Activated T-cell treated with anti-CD3 and anti-CD28 coated beads, Interleukin-2, amount 50 U/mL, for 48 hours (primary cell): ENCODE measurements at places on chromosomes 6 and 20.

- DNase-seq = no peak
These were observed 230.0 kb upstream of the BTBD3 start for GRCh38 chr20:11687546-11688292.

DNA sequence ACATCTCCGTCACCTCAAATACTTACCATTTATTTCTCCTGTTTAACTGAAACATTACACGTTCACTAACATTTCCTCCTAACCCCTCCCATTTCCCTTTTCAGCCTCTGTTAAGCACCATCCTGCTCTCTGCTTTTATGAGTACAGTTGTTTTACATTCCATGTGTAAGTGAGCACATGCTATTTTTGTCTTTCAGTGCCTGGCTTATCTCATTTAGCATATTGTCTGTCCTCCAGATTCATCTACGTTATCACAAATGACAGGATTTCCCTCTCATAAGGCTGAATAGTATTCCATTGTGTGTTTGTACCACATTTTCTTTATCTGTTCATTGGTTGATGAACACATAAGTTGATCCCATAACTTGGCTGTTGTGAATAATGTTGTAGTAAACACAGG, 22.7 kb downstream of the TAF11 start:
- DNase-seq = no peak

GRCh38 chr20:53768329-53768728, 174.7 kb upstream of the ZNF217 start:
- no peak for DNase-seq

GRCh38 chr6:83976871-83977270, 56.7 kb upstream of the MRAP2 start:
- no peak for DNase-seq

GRCh38 chr20:2103461-2104153, 2.0 kb downstream of the STK35 start:
- no peak for DNase-seq

- DNase-seq = no peak
These were observed 73.1 kb downstream of the QKI start for GRCh38 chr6:163487606-163488005.

DNA sequence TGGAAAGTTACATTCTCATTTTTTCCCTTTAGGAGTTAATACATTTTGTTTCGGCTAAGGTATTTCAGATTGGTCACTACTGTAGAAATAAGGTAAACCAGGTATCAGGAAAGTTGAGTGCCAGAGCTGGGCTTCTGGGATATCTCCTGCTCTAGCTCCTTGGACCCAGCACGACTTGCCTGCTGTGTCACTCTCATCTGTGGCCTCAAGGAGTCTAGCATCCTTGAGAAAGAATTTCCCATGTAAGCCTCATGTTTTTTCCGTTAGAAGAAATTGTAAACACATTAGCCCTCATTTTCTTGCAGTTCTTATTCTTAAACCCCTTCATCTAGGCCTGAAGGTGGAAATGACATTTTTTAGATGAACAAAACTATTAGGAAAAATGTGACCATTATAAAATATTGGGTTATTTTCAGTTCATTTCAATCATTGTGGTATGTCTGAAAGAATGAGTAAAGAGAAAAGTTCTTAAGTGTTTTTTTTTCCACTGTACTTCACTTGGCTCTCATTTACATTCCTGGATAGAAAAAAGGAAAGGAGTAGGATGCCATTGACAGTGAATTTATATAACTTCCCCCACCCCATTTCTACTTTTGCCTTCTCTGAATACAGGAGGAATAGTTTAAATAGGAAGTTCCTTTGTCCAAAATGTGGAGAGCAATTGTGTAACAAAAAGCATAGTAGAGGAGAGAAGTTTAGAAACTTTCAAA, 46.7 kb downstream of the CD2AP start:
- no peak for DNase-seq

GRCh38 chr6:37794825-37795224, 24.7 kb upstream of the ZFAND3 start:
- no peak for DNase-seq

DNA sequence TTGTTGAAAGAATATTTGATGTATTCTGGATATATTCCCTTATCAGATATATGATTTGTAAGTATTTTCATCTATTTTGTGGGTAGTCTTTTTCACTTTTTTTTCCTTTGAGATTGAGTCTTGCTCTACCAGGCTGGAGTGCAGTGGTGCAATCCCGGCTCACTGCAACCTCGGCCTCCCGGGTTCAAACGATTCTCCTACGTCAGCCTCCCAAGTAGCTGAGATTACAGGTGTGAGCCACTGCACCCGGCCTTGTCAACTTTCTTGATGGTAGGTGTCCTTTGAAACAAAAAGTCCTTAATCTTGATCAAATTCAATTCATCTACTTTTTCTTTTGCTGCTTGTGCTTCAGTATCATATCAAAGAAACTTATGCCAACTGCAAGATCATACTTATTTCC, 297.2 kb upstream of the NRSN1 start:
- DNase-seq = no peak

DNA sequence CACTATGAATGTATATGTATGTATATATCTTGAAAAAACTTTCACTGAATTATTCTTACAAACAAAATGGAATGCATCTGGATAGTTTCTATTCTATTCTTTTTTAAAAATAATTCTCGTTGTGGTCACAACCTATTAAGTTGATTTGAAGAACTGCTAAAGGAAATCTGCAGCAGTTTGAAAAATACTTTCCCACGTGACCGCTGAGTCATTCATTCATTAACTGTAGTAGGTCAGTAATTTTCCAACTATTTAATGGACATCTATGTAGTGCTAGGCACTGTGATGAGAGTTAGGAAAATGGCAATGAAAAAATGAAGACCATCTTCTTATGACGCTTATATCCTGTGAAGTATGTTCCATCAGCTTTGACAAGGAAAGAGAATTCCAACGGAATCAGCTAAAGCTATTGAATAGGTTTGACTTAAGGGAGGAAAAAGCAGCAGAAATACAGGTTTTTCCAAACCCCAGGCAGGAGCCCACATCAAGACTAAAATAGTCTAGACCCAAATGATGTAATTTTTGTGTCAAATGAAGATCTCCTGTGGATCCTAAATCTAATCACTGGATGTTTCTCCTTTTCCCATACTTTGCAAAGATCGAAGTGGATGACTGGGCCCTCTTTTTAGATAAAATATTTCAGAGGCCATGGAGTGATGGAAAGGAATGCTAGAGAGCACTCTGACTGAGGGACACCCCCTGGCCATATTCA, 4.1 kb upstream of the EFHC1 start:
- DNase-seq = no peak

- DNase-seq = no peak
These were observed 7.9 kb downstream of the NUDT3 start for GRCh38 chr6:34384321-34385153.

GRCh38 chr6:110529907-110530306, 53.5 kb upstream of the SLC22A16 start:
- no peak for DNase-seq

GRCh38 chr6:11212664-11213063, 19.8 kb downstream of the NEDD9 start:
- DNase-seq = no peak

DNA sequence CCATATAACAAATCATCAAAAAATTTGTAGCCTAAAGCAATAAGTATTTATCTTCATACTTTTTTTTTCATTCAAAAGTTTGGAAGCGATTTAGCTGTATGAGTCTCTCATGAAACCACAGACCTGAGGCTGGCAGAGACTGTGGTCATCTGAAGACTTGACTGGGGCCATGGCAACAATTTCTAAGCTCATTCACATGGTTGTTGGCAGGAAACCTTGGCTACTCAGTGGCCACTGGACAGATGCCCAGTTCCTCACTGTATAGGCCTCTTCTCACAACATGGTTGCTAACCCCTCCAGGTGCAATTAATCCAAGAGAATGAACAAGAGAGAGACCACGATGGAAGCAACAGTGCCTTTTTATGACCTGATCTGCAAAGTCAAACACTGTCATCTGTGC, 235.9 kb downstream of the BTBD3 start:
- DNase-seq = no peak

DNA sequence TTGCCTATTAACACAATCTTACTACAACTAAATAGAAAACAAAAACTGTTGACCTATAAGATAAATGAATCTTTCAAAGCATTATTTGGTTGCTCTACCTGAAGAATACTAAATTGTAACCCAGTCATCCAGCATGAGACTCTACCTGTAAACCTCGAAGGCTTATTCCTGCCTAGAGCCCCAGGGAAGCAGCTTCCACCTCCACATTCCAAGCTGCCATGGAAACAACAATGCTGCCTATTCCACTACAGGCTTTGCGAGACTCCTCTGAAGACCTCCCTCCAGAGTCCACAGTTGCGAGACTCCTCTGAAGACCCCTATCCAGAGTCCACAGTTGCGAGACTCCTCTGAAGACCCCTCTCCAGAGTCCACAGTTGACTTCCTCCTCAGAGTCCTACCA, 15.7 kb downstream of the GMDS start:
- no peak for DNase-seq

GRCh38 chr6:84547341-84547801, 217.0 kb downstream of the TBX18 start:
- no peak for DNase-seq

GRCh38 chr6:13278164-13278563, 50.2 kb downstream of the TBC1D7 start:
- no peak for DNase-seq

DNA sequence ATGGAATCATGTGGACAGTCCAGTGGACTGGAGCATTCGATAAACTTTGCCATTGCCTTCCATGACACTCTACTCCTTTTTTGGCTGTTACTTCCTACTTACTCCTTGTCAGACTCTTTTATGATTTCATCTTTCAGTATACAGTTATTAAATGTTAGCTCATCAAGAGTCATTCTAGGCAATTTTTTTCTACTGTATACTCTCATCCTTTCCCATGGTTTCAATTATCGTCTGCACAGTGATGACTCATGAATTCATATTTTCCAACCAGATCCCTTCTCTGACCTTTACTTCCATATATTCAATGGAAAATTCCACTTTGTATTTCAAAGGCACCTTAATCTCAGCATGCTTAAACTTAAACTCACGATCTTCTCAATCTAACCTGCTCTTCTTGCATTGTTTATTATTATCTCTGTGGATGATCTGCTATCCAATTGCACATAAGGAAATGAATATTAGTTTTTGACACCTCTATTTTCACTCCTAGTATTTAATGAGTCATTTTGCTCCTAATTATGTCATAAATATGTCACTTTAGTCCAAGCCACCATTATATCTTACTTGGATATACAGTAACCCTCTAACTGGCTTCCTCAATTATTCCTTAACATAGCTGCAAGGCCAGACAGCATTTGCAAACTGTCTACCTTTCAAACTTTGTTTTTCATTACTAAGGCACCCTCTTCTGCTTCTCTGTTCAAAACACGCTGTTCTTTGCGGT, 427.5 kb downstream of the PHF3 start:
- DNase-seq = no peak

DNA sequence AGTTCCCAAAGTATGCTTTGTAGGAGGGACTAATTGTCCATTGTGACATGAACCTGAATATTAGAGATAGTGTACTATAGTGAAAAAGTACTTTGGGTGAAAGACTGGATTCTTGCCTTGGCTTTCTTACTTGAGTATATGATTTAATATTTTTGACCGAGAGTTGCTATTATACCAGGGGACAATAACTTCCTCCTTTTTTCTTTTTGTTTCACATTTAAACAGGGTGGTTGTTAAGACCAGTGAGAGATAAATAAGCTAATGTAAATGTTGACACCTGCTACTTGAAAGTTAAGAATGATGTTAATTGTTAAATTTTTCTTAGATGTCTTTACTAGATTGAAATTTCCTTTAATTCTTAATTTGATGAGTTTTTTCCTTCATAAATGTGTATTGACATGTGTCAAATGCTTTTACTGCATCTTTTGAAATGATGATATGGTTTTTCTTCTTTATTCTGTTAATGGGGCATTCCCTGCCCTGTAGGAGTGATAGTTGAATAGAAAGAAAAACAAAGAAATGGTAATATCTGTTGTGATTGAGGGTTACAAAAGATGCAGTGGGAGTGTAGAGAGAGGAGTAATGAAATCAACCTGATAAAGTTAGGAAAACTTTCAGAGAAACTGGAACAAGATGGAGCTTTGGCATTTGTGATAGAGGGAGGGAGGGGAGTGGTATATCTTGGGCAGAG, 48.4 kb downstream of the ZFAND3 start:
- DNase-seq = no peak

DNA sequence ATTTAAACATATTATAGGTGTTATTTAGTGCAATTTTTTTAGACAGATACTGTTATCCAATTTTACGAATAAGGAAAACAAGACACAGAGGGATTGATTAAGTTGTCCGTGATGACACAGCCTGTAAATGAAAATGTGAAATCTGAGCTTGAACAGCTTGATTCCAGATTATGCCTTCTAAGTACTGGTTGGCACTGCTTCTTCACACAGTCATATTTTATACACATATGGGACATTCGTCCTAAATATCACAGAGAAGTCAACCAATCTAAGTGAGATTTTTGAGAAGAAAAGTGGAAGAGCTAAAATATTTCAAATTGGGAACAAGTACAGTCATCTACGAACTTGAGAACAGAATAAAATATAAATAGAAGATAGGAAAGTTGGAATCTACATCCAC, 756.3 kb downstream of the BCKDHB start:
- no peak for DNase-seq

GRCh38 chr6:91267246-91267645, 680.4 kb upstream of the MAP3K7 start:
- DNase-seq = no peak

GRCh38 chr6:31624070-31624469, 3.6 kb downstream of the PRRC2A start:
- DNase-seq = no peak

DNA sequence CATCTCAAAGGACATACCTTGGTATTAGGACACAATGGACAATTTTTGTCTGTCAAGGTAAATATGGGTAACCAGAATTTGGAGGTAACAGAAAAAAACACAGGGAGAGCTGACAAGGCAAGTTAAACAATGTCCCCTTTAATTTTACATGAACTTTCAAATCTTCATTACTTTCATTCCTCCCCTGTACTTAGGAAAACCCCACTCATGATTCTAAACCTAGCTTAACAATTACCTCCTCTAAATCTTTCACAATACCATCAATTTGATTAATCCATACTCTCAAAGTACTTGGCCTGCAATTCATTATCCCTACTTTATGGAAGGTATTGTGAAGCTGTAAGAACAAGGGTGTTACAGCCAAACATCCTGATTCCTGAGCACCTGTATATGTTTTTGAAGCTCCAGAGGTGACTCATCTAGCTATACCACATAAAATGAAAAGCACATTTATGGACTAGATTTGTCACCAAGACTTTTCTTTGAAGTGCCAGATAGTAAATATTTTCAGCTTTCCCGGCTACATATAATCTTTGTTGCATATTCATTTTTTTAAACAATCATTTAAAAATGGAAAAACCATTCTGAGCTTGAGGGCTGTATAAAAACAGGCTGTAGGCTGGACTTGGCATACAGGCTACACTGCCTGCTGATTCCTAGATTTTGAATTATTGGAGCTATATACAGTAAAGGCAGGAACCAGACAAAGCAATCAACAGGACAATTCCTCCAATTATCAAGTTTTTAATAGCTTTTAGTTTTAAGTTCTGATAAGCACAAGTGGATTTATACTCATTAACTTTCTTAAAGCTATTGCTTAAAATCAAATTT, 22.9 kb downstream of the DEK start:
- DNase-seq = no peak
